ENCODE measurements at places on chromosomes 5 and 9.

GRCh38 chr5:181164076-181164952 lies 16.9 kb downstream of the OR2V2 start:
- H3K4me3 ChIP-seq: no peak overlapping the region
- no peaks in the 10 kb centered on the region for H3K27me3 ChIP-seq
- H3K4me1 ChIP-seq: peaks cover 23% of the 10 kb centered on the region
- H3K27ac ChIP-seq: no peak overlapping the region
- H3K36me3 ChIP-seq: no peaks in the 10 kb centered on the region
- DNase-seq: no peak

GRCh38 chr5:96712100-96712746 lies 50.0 kb downstream of the CAST start:
- H3K36me3 ChIP-seq: no peaks in the 10 kb centered on the region
- H3K27me3 ChIP-seq: no peaks in the 10 kb centered on the region
- H3K4me3 ChIP-seq: no peak overlapping the region
- DNase-seq: no peak

DNA sequence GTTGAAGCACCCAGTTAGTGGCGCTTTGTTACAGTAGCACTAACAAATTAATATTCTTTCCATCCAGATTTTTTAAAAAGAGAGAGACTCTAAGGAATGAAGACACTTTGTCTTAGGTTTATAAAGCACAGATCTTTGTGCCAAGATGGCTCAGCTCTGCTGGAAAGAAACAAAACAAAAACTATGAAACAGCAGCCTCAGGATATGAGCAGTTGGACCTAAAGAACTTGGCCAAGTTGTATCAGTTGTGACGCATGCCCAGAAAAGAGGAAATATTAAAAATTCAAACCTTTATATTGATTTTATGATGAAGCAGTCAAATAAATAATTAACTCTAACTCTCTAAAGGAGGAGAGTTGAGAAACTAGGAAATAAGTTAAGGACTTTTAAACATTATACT lies 427.2 kb downstream of the SPOCK1 start:
- H3K36me3 ChIP-seq: no peaks in the 10 kb centered on the region
- DNase-seq: no peak
- H3K27me3 ChIP-seq: no peaks in the 10 kb centered on the region
- no peaks in the 10 kb centered on the region for H3K4me1 ChIP-seq
- H3K4me3 ChIP-seq: no peak overlapping the region
- no peak overlapping the region for H3K27ac ChIP-seq

GRCh38 chr9:134544388-134545214 lies 97.0 kb upstream of the COL5A1 start:
- DNase-seq: no peak
- no peaks in the 10 kb centered on the region for H3K4me1 ChIP-seq
- H3K4me3 ChIP-seq: no peak overlapping the region
- H3K36me3 ChIP-seq: no peaks in the 10 kb centered on the region
- H3K27me3 ChIP-seq: no peaks in the 10 kb centered on the region

GRCh38 chr5:95969651-95970358 lies 8.2 kb upstream of the ELL2 start:
- H3K4me3 ChIP-seq: no peak overlapping the region
- H3K27ac ChIP-seq: no peak overlapping the region
- DNase-seq: no peak
- H3K27me3 ChIP-seq: no peaks in the 10 kb centered on the region

- no peaks in the 10 kb centered on the region for H3K27me3 ChIP-seq
- no peaks in the 10 kb centered on the region for H3K36me3 ChIP-seq
- no peak overlapping the region for H3K27ac ChIP-seq
- H3K4me1 ChIP-seq: no peaks in the 10 kb centered on the region
Measured at GRCh38 chr5:74490814-74491213, 149.7 kb downstream of the ENC1 start.

- H3K36me3 ChIP-seq: no peaks in the 10 kb centered on the region
- H3K27me3 ChIP-seq: no peaks in the 10 kb centered on the region
- no peaks in the 10 kb centered on the region for H3K4me1 ChIP-seq
- DNase-seq: no peak
Measured at GRCh38 chr5:68641211-68641610, 425.7 kb downstream of the PIK3R1 start.

DNA sequence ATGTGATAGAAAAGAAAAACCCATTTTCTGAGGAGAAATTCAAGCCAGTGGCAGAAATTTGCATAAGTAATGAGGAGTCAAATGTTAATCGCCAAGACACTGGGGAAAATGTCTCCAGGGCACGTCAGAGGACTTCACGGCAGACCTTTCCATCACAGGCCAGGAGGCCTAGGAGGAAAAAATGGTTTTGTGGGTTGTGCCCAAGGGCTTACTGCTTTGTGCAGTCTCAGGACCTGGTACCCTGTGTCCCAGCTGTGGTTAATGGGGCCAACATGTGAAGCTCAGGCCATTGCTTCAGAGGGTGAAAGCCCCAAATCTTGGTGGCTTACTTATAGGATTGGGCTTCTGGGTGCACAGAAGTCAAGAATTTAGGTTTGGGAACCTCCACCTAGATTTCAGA lies 54.8 kb upstream of the ADAMTS2 start:
- no peak overlapping the region for H3K27ac ChIP-seq
- no peaks in the 10 kb centered on the region for H3K36me3 ChIP-seq
- H3K4me3 ChIP-seq: no peak overlapping the region
- no peak for DNase-seq

DNA sequence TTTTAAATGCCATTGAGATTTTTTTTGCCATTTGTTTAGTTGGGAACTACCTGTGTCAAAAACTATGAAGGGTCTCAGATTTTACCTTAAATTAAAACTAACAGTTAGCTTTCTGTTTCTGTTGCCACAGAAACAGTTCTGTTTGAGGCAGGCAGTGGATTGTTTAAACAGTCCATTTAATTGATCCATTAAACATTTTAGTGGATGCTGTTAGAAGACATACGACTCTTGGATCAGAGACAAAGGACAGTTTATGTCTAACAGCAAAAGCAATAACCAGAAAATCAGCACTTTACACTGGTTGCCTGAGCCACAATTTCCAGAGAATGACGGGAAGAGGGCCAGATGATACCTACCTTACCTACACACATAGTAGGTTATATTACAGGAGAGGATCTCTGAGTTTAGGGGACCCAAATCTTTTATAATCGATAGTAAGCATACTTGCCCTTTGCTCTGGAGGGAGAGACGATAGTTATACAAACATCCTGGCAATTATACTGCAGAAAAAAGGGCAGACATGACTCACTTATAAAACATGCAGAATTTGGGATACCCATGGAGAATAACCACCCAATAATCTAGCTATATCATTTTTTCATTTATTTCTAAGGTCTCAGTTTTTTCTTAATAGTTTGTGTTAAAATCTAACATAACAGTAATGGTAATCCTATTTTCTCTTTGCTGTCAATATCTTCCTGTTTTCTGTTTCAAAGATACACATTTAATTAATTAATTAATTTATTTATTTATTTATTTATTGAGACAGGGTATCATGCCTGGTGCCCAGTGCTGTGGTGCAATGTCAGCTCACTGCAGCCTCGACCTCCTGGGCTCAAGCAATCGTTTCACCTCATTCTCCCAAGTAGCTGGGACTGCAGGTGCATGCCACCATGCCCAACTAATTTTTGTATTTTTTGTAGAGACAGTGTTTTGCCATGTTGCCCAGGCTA lies 136.7 kb upstream of the TNFAIP8 start:
- H3K4me1 ChIP-seq: no peaks in the 10 kb centered on the region
- no peaks in the 10 kb centered on the region for H3K36me3 ChIP-seq
- H3K4me3 ChIP-seq: no peak overlapping the region

- no peak overlapping the region for H3K4me3 ChIP-seq
- no peak overlapping the region for H3K27ac ChIP-seq
- no peak for DNase-seq
- no peaks in the 10 kb centered on the region for H3K27me3 ChIP-seq
Measured at GRCh38 chr5:53059281-53059680, 50.3 kb downstream of the MOCS2 start.

DNA sequence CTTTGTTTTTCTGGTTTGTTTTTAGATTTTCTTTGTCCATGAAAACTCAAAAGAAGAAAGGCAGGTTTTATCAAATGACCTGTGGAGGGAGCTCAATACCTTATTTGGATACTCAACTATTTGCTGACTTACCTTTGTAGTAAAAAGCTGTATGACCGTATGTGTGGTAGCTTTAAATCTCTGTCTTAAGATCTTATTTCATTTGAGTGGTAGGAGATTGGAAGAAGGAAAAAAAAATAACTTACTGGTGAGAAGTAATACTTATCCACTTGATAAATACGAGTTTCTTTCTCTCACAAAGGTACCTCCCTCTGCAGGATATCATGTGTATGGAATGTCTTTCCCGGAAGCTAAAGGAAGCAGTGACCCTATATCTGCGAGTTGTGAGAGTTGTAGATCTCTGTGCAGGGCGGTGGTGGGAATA lies 15.0 kb downstream of the FBXO38 start:
- H3K36me3 ChIP-seq: peaks cover 33% of the 10 kb centered on the region
- no peak overlapping the region for H3K4me3 ChIP-seq
- peaks cover 4% of the 10 kb centered on the region for H3K4me1 ChIP-seq

- H3K4me1 ChIP-seq: no peaks in the 10 kb centered on the region
- DNase-seq: no peak
- H3K27me3 ChIP-seq: no peaks in the 10 kb centered on the region
- H3K27ac ChIP-seq: no peak overlapping the region
Measured at GRCh38 chr5:81222285-81222684, 10.8 kb upstream of the CKMT2 start.

GRCh38 chr5:180138976-180139730 lies 67.6 kb upstream of the RNF130 start:
- no peak overlapping the region for H3K27ac ChIP-seq
- DNase-seq: no peak
- H3K36me3 ChIP-seq: no peaks in the 10 kb centered on the region

DNA sequence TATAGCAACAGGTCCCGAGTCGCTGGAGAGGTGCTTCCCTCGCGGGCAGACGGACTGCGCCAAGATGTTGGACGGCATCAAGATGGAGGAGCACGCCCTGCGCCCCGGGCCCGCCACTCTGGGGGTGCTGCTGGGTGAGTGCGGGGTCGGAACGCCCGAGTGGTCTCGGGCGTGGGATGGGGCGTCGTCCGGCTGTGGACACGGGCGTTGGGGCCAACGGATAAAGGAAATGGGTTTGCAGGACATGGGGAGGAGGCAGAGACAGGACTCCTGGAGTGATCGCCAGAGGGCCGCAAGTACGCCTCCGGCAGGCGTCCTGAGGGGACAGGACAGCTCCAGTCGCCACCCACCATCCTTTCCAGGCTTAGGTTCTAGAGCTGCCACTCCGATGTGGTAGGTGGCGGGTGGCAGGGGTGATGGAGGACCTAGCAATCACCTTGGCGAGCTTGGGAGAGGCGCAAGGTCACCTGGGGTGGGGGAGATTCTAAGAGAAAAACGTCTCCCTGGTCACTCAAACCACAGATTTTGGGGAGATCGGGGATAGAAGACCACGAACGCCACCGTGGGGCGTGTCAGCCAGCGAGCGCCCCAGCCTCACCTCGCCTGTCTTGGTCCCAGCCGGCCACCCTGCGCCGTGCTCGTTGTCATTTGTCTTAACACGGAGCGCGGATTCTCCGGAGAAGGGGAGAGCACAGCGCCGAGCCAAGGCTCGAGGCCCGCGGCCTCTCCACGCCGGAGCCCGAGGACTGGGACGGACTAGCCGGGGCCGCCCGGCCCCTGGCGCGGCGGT lies 922 bp downstream of the LMX1B start:
- no peak overlapping the region for H3K4me3 ChIP-seq
- peaks cover 44% of the 10 kb centered on the region for H3K27me3 ChIP-seq
- no peak overlapping the region for H3K27ac ChIP-seq
- no peak for DNase-seq

DNA sequence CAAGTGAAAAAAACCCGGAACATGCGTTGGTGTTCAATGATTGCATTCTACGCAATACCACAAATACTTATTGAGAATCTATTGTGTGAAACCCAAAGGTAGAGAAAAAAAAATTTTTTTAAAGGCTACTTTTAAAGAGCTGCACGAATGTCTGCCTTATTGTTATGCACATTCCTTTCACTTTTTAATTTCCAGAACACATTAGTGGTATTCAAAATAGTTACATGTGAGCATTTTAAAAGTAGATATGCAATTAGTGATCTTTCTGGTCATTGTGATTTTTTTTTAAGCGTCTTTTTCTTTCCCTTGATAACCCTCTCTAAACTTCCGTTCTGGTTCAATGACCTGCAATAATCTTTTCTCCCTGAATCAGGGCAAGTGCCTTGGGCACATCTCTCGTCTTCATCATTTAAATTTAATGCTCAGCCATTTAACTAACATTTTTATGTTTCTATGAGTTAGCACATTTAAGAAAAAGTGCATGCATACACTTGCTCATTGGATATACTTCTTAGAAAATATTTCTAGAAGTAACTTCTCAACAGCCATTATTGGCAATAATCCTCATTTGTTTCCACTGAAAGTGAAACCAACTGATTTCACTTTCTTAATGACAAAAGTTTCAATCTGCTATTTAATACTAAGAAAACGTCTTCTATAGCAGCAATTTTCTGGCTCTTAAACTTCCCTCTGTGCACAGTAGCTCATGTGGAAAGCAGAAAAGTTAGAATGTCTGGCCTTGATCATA lies 80.3 kb downstream of the CDH6 start:
- H3K27ac ChIP-seq: no peak overlapping the region
- H3K4me3 ChIP-seq: no peak overlapping the region
- H3K27me3 ChIP-seq: no peaks in the 10 kb centered on the region
- no peak for DNase-seq

DNA sequence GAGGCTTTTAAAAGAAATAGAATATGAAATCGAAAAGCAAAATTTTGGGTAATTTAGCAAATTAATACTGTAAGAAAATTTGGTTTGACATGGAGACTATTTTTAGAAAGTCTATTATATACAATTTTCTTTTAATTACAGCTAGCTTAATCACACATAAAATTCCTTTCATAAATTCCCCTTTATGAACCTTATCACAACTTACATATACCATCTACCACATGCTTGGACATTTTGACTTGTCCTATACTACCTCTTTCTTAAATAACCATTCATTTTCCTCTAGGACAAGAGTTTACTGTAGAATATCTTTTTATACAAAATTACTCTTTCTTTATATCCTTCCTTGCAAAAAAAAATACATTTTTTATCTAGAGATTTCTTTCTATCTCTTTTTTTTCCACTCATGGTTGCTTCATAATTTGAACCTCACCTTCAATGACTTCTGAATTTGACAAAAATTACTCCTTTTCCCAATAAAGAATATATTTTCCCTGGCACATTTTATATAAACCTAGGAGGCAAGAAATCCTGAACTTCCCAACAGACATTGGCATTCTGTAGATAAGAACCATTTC lies 34.0 kb upstream of the SYK start:
- H3K27ac ChIP-seq: no peak overlapping the region
- no peaks in the 10 kb centered on the region for H3K36me3 ChIP-seq
- no peak for DNase-seq

DNA sequence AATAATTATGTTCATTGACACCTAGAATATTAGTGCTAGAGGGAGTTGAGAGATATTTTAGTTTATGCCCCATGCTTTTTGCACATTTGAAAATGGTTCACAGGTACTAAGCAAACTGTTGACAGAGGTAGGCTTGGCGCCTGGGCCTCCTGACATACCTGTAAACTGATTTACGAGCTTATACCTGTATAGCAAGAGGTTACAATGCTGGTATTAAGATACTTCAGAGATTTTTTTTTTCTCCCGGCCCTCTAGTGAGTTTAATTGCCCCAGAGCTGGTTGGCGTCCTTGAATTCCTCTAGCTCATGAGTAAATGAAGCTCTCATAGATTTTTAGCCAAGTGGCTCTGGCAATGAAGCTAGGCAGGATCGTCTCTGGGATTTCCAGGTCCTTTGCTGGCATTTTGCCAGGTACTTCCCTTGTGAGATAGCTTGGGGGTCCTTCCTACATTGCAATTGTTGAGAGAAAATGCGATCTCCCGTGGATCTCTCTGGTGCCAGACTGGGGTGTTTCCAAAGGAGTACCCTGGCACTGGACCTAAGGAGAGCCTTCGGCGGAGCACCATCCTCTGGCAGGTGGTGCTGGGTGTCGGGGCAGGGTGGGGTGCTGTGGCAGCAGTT lies 9.0 kb downstream of the SLC36A1 start:
- H3K27me3 ChIP-seq: no peaks in the 10 kb centered on the region
- no peak for DNase-seq
- no peak overlapping the region for H3K4me3 ChIP-seq
- no peaks in the 10 kb centered on the region for H3K36me3 ChIP-seq

Measured in CD8-positive, alpha-beta memory T cell (primary cell).